Hematopoietic multipotent progenitor cell treated with erythropoietin and hydrocortisone succinate and interleukin-3 and kit ligand, for 6 days (in vitro differentiated cells): ENCODE measurements at places on chromosomes 4 and X.

DNA sequence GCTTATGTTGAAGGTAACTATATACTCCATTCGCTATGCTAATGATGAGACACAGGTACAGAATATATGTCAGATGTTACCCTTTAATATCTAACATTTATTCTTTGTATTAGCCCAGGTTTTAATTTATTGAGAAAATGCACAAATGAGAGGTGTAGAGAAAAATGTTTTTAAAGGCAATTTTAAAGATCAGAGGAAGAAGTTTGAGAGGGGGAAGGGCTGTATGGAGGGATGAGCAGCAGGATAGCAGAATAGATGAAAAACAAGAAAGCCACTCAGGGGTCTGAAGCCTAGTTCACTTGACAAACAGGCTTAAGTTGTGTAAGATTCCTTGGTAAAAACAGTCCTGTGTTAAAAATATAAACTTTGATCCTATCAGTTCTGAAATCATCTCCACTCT lies 3.7 kb downstream of the MAB21L2 start:
- no peak for DNase-seq

DNA sequence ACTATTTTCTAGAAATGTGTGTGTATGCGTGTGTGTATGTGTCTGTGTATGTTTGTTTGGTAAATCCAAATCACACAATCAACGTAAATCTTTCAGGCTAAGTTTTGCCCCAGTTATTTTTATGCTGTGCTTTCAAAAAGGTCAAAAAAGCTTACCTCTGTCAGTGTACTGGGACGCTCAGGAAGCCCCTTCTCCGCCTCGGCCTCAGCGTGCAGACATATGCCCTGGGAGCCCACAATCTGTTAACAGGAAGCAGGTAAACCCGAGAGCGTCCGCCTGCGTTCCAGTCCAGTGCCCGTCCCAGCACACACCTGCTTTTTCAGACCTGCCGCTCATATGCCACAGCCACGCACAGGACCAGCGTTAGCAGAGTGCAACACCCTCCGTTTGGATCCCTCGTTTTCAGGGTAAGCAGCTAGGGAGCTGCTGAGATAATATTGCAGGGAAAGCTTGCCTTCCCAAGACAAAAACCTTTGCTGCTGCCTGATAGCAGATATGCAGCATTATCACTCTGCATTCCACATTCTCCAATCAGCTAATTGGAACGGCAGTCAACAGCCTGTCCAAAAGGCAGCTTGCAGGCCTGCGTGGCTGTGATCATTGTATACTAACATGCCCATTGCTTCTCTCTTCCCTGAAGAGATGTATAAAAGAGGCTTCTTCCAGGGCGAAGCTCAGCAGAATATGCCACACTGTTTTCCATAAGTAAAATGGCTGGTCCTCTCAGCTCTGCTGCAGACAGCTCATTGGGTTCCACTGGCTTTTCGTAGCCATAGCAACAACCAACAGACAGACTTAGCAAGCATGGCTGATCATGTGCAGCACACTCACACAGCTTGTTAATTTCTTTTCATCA lies at the start of gene SORBS2:
Gene SORBS2, minus strand, starts transcription at position 686 of the 856 bp plus-strand sequence. CDS start 121,623 bp downstream, outside the sequence.
- DNase-seq, result no peak

- no peak for DNase-seq
Measured at GRCh38 chrX:106203315-106203714, 35.2 kb downstream of the PWWP3B start.

DNA sequence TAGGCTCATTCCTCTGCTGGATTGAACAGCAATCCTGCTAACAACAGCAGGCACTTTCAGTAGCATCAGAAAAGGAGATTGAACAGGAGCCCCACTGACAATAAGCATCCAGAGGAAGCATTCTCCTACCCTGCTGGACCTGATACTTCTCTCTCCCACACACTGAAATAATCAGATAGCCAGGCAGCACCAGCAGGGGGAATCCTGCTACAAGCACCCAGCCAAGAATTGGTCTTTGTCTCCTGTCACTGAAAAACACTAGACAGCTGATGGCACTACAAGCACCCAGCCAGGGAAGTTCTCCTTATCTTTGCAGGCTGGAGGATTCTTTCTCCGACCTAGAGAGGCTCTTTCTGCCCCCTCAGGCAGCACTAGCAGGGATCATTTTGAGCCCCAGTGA lies 444.3 kb upstream of the GRIA3 start:
- DNase-seq, result peak; percentile 1

- no peak for DNase-seq
Measured at GRCh38 chrX:146056511-146057081, 239.0 kb downstream of the SLITRK2 start.

DNA sequence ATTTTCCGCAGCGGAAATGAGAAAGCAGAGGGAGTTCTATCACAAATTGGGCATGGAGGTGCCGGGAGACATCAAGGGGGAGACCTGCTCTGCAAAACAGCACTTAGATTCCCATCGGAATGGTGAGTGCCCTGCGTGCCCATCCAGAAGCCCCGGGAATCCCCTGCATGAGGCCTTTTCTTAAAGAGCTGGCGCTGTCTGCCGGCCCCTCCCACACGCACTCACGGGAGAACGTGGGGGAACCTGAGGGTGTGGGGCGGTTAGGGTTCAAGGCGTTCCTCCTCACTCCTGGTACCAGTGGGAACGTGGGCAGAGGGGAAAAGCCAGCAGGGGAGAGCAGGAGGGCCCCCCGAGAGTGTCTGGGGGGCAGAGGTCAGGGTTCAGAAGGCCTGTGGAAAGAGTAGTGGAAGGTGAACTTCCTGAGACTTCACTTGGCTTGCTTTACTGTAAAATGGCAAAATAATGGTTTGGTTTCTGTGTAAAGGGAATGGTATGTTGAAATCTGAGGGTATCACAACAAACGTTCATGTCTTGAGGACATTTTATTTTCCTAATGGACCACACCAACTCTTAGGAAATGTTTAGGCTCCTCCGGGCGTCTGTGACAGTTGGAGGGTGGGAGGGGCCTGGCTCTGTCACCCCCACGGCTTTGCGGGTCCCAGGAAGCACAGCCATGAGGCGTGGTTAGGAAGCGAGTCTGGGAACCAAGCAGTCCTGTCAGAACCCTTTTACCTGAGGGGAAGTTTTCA lies 38.0 kb downstream of the PCGF3 start:
- no peak for DNase-seq

- peak; percentile 50 for DNase-seq
Measured at GRCh38 chr4:114386637-114387233, 211.9 kb upstream of the UGT8 start.

- DNase-seq, result no peak
Measured at GRCh38 chrX:20244931-20245330, 21.8 kb downstream of the RPS6KA3 start.

DNA sequence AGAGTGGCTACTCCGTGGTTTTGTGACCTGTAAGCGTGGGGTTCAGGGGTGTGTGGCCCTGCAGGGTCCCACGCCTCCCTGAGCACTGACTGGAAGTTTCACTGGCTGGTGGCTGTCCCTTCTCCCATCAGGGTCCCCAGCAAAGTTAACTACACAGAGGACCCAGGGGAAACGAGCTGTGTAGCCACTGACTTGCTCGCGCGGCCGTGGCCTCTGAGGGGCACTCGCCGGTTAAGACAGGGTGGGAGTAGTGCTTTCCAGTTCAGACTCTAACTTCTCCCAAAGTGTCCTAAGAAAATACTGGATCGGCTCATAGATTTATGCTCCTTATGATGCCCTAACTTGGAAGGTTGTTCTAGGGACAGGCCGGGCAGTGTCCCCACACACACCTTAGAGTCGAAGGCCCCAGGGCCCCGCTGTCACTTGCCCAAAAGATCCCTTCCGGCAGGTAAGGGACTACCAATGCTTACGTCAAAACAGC lies 28.2 kb downstream of the NELFA start:
- no peak for DNase-seq

DNA sequence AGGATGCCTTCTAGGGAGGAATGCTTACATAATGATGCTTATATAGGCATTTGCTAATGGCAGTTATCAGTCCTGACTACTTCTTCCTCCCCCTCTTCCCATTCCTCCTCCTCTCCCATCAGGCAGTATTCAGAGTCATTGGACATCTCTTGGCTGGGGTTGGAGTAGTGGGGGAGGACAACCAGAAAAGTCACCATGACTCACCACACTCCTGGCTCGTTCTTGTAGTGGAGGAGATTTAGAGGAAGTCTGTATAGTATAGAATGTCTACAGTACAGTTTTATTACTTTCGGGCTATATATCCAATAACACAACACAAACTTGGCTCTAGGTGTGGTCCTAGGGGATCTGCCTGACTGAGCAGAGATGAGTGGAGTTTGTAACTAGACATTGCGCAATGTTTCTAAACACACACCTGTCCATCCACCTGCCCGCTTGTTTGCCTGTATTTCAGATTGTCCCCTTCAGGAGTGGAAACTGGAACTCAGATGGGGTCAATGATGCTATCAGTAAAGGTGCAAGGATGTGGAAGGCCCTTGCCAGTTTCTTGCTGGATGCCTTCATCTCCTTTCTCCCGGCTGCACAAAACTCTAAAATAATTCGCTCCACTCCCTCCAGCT lies 27.9 kb upstream of the KIAA1210 start:
- no peak for DNase-seq

GRCh38 chr4:104859601-104860237 lies 287.0 kb upstream of the TET2 start:
- no peak for DNase-seq

GRCh38 chr4:11471618-11472017 lies 42.9 kb upstream of the HS3ST1 start:
- DNase-seq, result peak; percentile 30

GRCh38 chr4:21856754-21857153 lies 91.8 kb downstream of the KCNIP4 start:
- DNase-seq, result no peak

DNA sequence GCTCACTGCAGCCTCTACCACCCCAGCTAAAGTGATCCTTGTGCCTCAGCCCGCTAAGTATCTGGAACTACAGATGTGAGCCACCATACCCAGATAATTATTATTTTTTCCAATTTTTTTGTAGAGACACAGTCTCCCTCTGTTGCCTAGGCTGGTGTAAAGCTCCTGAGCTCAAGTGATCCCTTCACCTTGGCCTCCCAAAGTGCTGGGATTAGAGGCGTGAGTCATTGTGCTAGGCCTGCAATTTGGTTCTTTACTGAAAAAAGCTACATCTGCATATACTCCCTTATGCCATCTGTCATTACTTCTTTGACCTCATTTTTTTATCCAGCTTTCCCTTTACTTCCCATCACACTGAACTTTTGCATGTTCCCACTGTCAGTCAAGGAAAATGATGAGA lies 2012.4 kb upstream of the IGFBP7 start:
- DNase-seq, result no peak

DNA sequence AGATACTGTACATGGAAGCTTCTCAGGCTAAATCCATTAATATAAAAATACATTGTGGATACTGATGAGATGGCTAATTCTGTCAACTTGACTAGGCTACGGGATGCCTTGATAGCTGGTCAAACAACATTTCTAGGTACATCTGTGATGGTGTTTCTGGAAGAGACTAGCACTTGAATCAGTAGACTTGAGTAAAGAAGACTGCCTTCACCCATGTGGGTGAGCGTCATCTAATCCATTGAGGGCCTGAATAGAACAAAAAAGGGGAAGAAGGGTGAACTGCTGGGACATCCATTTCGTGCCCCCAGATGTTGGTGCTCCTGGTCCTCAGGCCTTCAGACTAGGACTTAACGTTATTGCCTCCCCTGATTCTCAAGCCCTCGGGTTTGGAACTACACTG lies 3.7 kb upstream of the SRP72 start:
- DNase-seq, result no peak

GRCh38 chr4:40865696-40866095 lies 115.9 kb downstream of the NSUN7 start:
- DNase-seq, result no peak

DNA sequence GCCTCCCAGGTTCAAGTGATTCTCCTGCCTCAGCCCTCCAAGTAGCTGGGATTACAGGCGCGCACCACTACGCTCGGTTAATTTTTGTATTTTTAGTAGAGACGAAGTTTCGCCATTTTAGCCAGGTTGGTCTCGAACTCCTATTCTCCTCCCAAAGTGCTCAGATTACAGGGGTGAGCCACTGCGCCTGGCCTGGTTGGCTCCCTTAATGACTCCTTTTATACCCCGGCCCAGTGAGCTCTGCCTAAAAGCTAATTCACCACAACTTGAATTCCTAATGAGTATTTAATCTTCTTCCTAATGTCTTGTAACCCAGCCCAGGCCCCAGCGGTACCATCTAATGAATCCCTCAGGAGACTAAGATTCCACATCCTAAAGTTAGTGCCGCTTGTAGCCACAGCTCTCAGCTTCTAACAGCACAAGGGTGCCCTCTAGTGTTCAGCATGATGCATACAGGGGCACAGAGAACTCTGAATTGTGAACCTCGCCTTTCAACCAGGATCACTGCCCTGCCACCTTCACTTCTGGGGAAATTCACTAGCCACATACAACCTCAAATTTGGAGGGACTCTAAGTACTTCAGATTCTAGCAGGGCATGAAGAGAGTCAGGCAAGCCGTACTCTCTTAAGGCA lies 89.5 kb downstream of the OR13H1 start:
- DNase-seq, result peak; percentile 67

GRCh38 chr4:56764775-56765174 lies 56.7 kb downstream of the SPINK2 start:
- DNase-seq, result no peak

- DNase-seq, result no peak
Measured at GRCh38 chrX:134641346-134641745, 16.9 kb downstream of the PLAC1 start.

DNA sequence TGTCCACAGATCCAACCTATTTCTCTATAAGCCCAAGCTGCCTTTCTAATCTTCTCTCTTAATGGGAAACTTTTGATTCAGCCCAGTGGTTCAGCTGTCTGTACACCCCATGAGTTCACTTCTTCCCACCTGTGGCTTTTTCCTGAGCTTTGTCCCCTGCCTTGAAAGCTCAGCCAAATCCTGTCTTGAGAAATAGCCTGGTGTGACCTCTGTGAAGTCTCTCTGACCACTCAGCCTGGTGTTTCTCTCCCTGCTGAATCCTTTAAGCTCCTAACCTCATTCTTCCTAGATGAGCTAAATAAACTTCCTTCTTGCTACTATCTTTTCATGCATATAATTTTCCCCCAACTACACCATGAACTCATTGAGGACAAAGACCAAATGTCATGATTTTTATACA lies 15.2 kb upstream of the HERC5 start:
- DNase-seq, result no peak

GRCh38 chr4:55358668-55359067 lies 12.6 kb downstream of the SRD5A3 start:
- peak; percentile 70 for DNase-seq

DNA sequence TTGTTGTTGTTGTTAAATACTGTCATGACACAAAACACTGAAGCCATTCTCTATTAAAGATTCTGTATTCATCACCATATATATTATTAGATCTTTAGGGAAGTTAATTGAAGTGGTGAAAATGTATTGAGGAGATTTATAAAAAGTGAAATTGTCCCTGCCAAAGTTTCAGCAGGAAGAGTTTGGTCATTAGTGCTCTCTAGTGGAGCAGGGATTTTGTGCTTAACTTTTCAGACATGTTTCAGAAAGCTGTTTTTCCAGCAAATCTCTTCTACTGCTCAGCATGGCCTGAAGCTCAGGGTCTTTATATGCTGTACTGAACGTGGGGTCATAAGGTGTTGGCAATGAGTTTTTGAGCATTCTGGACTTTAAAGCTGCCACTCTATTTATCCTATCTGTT lies 36.7 kb upstream of the CXXC4 start:
- no peak for DNase-seq
